ENCODE measurements at places on chromosomes 4 and X.

DNA sequence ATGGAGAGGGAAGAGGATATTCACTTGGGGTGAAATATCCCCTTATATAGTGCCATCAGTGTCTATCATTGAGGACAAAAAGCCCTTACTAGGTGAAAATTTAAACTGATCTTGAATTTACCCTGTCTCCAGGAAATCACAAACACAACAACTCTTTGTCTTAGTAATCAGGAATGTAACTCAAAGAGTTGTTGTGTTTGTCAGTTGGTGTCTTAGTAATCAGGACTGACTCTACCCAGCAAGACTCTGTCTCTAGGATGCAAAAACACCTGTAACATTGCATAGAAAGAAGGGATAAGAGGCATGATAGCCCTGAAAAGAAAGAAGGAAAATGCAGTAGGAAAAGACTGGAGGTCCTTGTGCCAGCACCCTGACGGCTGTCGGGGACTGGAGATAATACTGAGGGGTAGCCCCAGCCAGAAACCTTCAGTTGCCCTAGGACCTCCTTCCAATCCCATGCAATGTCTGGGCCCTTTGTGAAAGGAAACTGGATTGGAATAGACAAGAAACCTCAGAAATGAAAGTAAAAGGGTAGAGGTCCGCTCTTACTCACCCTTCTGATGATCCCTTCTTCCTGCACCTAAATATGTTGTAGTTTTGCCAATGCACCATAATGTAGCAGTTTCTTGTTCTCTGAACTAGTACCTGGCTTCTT is 45.3 kb downstream of the HMGB2 start:
- DNase-seq = no peak

- no peak for DNase-seq
Observed at GRCh38 chr4:151199319-151200190, 77.4 kb upstream of the PRSS48 start.

DNA sequence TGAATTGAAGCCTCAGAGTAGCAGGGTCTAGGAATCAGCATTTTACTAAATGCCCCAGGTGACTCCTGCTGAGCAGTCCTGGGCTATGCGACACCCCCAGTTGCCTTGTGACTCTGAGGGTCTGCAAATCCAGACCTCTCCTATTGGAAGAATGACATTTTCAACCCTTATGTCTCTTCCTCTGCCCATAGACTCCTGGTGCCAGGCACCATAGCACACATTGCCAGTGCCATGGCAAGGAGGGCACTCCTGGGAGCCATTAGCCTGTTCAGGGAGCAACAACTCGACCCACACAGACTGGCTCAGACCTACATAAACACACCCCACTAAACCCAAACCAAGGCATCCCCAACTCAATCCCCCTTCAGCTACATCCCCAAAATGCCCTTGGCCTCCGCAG is 3.7 kb upstream of the JAKMIP1 start:
- DNase-seq = no peak

- no peak for DNase-seq
Observed at GRCh38 chr4:87950493-87950892, 25.0 kb upstream of the SPP1 start.

DNA sequence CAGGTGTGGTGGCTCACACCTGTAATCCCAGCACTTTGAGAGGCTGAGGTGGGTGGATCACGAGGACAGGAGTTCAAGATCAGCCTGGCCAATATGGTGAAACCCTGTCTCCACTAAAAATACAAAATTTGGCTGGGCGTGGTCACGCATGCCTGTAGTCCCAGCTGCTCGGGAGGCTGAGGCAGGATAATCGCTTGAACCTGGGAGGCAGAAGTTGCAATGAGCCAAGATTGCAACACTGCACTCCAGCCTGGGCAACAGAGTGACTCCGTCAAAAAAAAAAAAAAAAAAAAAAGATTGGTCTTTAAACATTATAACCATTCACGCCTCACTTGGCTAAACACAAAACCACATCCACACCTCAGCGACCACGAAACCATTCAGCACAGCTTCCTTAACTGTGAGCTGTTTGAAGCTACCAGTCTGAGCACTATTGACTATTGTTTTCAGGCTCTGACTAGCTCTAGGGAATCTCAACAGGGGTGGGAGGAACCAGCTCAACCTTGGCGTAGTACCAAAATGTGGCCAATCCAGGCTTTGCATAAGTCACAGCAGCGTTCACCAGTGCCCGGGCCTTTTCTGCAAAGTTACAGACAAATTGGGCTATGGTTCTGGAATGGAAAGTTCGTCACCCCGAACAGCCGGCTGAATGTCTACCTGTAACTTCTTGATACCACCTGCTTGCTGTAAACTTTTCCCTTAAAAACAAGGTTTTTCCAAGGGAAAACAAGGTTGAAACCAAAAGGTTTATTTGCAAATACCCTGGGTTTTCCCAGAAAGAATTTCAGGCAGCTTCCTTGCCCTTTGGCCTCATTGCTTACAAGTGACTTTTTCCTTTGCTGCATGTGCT is 73.6 kb upstream of the DHX15 start:
- no peak for DNase-seq

DNA sequence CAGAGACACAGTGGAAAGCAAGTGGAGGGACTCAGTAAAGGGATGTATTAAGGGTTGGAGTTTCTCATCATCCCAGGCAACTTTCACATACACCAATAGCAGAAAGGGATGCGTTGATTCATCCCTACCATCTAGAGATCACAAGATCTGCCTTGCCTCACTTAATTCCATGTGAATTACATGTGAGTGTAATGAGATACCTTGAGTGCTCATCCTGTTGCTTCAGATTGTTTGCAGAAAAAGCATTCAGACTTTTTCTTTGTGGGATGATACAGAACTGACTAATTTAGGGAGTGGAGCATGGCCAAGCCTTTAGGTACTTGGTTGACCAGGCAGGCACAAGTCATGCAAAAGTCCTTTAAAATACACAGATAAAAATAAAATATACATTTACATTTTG is 124.8 kb upstream of the SLIT2 start:
- DNase-seq = no peak

GRCh38 chrX:103293118-103293517 is 16.6 kb upstream of the TCEAL5 start:
- DNase-seq = no peak

GRCh38 chr4:14400307-14400706 is 602.0 kb upstream of the CPEB2 start:
- no peak for DNase-seq

DNA sequence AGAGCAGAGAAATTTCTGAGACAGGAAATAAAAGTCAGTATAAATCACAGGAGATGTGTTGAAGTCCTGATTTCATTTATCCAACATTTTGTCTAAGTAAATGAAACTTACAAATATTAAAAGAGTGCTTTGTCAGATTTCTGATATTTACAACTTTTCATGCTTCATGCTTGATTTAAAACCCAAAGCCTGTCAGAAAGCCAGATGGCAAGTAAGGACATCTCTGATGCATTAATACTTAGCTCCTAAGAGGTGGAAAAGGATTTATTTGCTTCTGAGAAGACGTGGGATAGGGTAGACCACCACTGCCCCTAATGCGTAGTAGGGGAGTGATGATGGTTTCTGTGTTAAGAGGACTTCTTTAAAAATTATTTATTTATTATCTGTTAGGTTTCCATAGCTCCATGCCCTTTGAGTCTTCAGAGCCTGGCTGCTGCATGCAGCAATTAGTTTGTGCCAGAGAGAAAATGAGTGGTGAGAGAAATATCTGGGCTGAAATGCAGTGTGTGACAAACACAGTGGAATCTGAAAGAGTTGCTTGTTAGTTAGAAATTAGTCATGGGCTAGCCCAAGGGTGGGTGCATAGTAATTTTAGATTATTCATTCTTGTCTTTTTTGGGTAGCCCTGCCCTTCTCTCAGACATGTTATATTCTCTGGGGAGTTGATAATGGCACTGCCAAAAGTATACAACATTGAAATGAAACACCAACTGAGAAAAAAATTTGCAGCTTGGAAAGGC is 333.8 kb downstream of the C4orf33 start:
- DNase-seq = no peak

GRCh38 chrX:145923376-145923775 is 105.7 kb downstream of the SLITRK2 start:
- DNase-seq = no peak

- no peak for DNase-seq
Observed at GRCh38 chr4:48138936-48139335, 4.9 kb upstream of the TXK start.

DNA sequence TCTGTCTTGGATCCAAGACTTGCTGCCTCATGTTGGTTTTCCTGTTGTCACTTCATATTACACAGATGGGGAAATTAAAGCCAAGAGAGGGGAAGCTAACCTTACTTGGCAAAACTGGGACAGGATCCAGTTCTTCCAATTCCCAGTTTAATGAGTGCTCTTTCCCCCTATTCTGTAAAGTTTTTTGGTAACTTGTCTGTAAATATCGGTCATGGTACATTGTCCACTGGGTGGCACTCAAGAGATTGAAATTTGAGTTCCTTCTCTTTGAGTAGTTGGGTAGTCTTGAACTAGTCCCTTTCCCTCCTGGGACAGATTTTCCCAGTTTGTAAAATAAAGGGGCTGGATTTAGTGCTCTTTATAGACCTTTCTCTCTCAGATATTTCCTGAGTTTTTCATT is 12.4 kb upstream of the EOLA2 start:
- no peak for DNase-seq

DNA sequence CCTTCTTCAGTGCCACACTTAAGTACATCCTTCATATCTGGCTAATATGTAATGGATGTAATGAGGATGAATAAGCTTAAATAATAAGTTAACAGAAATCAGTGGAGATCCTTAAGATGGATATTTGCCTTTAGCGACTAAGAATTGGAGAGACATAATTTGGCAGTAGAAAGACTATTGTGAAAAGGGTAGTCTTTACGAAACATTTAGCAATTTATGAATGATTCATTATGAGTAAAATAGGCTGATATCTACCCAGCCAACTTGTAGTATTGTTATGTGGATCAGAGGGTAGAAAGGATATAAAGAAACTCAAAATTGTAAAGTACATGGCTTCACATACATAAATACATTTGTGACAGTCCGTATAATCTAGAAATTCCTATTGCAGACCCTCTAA is 2371.8 kb downstream of the PCDH7 start:
- DNase-seq = no peak

- no peak for DNase-seq
Observed at GRCh38 chr4:176259330-176260090, 9.5 kb downstream of the ASB5 start.

- peak; percentile 68 for DNase-seq
Observed at GRCh38 chr4:7987148-7987989, 47.7 kb upstream of the AFAP1 start.

DNA sequence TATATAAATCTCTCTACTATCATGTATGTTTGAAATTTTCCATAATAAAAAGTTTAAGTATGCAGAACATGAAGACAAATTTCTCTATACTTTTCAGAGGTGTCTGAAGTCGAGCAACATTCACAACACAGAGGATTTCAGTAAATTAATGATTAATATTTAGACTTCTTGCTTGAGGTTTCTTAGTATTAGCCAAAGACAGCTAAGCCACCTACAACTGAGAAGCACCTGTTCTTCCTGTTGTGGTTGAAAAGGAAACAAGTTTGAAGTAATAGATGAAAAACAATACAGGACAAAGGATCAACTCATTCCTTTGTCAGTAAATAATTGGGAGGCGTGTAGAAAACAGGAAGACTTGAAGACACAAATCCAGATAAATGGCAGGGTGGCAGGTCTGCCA is 21.1 kb downstream of the SCML1 start:
- DNase-seq = no peak

- DNase-seq = no peak
Observed at GRCh38 chrX:13115146-13115855, 70.9 kb upstream of the FAM9C start.

GRCh38 chr4:19722404-19722803 is 529.3 kb upstream of the SLIT2 start:
- DNase-seq = no peak

DNA sequence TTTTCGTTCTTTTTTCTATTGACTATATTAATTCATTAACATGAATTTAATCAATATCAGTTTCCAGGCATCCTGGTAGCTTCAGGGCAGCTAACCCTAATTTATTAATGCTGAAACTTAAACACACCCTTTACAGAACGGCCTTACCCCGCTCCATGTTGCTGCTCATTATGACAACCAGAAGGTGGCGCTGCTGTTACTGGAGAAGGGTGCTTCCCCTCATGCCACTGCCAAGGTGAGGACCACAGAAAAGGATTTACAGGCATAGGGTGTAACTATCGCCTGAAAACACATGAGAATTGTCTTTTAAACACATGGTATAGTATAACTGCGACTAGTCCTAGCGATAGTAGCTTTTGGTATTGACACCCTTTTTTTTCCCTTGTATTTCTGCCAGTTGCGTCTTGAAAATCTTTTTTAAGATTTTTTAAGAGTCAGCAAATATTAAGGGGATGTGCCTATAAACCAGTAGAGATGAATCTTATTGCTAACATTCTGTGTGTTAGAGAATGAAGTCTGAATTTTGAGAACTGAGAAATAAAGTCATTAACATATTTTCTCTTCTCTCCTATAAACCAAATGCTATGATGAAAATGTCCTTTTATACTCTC is 229.0 kb downstream of the ANK2 start:
- DNase-seq = peak; percentile 46

DNA sequence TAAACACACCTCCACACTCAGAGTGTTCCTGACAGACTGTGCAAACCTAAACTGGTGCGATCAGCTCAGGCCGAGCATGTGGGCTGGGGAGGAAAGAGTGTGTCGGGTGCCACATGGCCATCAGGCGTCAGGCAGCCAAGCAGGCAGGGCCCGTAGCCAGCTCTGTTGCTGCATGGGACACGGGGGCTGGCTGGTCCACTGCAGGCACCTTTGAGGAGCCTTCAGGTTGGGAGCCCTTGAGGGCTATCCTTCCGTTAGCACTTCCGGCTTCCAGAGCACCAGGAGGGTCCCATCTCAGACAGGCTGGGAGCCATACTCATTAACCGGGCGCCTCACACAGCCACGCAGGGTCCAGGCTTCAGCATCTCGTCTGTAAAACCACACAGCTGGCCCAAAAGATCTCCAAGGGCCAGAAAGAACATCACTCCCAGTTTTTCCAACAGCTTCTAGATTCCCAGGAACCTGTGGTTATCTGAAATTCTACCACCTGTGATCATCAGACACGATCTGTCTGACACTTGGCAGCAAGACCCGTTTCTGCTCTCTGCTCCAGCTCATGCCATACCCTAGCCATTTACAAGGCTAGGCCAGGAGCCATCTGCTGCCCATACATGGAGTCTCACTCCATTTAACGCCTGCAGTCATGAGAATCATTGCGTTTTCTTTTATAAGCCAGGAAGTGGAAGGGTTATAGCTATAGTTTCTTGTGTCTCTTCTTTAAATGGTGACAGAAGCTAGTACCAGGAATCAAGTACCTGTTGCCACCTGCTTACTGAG is 87.5 kb downstream of the NSUN7 start:
- no peak for DNase-seq

- no peak for DNase-seq
Observed at GRCh38 chrX:13069771-13070416, 25.5 kb upstream of the FAM9C start.

- no peak for DNase-seq
Observed at GRCh38 chr4:173405840-173406606, 7.1 kb upstream of the SCRG1 start.

GRCh38 chr4:94536049-94536448 is 84.3 kb downstream of the PDLIM5 start:
- DNase-seq = no peak
